ENCODE measurements at places on chromosomes 3 and 15.
A peak's percentile ranks its signal among the peaks of the same experiment; 100 is the strongest.

- no peak for DNase-seq
These were observed 39.7 kb upstream of the PIK3R4 start for GRCh38 chr3:130786306-130786705.

DNA sequence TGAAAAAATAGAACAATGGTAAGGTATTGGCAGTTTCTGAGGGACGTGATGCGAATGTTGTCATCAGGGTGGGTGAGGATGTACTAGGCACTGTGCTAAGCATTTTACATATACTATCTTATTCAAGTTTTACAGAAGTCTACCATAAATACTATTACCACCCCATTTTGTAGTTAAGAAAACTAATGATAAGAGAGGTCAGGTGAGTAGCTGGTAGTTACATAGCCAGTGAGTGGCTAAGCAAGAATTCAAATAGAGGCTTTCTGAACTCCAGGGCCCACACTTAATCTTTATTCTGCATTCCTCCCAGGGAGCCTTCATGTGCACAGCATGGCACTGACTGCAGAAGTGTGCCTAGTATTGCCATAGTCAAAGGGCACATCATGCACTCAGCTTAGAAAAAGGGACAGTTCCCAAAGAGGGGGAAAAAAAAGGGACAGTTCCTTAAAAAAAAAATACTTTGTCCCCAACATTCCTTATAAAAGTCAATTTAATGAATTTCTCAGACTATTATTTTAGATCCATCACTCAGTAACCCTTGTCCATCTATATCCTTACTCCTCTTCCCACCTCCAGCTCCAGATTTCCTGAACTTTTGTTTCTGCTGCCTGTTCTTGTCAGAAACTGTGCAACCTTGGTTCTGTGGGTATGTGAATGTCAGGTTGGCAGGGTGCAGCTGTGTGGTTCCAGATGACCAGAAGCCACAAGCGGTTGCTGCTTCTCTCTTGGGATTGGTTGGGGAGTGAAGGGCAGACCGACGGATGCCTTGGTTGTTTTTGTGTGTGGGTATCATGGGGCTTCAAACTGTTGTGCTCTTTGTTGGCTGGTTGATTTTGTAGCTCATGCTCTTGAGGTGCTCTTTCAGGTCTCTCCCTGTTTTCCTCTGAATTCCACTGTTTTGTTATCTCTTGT lies 8.3 kb downstream of the MAPKBP1 start:
- DNase-seq, result peak; percentile 89

- DNase-seq, result no peak
These were observed 34.4 kb downstream of the TNK2 start for GRCh38 chr3:195873971-195874370.

DNA sequence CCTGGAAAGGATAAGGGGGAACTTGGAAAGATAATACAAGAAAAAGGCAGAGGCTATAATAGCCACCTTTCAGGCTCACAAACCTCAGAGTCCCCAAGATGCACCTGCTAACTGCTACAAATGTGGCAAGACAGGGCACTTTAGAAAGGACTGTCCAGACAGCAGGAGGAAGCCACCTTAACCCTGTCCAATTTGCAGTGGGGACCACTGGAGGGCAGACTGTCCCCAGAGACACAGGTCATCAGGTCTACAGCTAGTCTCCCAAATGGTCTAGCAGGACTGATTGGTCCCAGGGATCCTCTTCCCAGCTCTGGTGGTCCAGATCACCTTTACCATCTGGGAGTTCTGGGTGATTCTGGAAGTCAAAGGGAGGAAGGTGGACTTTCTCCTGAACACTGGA lies 882.5 kb upstream of the GBE1 start:
- DNase-seq, result peak; percentile 8

DNA sequence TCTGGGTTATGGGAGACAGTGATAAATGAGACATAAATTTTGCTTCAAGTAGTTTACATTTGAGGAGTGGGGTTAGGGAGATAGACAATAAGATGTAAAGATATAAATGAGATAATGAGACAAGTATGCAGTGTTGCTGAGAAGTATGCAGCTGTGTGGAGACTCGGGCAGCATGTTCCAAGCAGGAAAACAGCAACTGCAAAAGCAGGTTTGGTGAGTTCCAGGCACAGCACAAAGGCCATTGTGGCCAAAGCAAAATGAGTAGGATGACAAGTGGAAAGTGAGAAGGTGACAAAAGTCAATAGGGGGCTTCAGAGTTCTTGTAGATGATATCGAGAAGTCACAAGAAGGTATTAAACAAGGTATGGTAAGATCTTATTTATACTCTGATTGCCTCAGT lies 259.1 kb upstream of the PEX5L start:
- DNase-seq, result no peak

DNA sequence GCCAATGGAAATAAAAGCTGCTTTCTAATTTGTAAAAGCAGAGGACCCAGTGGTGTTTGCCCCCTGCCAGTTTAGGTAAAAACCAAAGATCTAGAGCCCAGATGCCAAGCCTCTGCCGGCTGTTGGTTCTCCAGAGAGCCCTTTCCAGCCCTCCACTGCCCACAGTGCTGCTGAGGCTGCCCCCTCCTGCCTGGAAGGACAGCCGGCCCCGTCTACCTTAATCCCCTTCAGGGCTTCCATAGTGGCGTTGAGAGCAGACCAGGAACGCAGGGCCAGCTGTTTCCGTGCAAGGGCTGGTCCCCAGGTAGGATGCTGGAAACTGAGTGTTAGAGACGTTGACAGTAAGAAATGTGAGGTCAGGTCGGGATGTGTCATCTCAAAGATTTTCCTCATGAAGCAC lies 6.9 kb downstream of the ST8SIA2 start:
- DNase-seq, result no peak

GRCh38 chr15:65819563-65819960 lies 27.5 kb upstream of the DENND4A start:
- DNase-seq, result no peak

- no peak for DNase-seq
These were observed 180.7 kb downstream of the SLCO3A1 start for GRCh38 chr15:92034227-92034626.

GRCh38 chr3:14252321-14253021 lies 73.9 kb downstream of the LSM3 start:
- no peak for DNase-seq

GRCh38 chr3:83890763-83891135 lies 1068.0 kb upstream of the CADM2 start:
- DNase-seq, result no peak

- DNase-seq, result no peak
These were observed 15.2 kb downstream of the MAGEF1 start for GRCh38 chr3:184696697-184697096.

DNA sequence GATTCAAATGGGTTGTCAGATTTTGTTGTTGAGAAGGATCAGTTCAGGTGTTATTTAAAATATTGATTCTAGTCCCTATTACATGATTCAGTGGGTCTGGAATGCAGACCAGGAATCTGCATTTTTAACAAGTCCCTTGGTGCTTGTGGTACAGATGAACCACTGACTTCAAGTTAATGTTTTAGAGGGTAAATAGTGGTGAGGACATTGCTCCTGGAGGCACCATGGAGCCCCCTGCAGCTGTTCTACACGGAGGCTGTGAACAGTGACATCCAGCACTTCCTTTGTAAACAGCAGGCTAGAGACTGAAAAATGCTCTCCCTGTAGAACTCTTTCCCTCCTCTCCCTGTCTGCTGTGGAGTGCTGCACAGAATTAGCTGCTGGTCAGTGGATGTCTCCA lies 4.8 kb upstream of the FSIP1 start:
- DNase-seq, result no peak

GRCh38 chr3:186411089-186411488 lies 49.1 kb upstream of the DGKG start:
- no peak for DNase-seq

GRCh38 chr3:127656906-127657305 lies 15.8 kb upstream of the ABTB1 start:
- DNase-seq, result no peak

DNA sequence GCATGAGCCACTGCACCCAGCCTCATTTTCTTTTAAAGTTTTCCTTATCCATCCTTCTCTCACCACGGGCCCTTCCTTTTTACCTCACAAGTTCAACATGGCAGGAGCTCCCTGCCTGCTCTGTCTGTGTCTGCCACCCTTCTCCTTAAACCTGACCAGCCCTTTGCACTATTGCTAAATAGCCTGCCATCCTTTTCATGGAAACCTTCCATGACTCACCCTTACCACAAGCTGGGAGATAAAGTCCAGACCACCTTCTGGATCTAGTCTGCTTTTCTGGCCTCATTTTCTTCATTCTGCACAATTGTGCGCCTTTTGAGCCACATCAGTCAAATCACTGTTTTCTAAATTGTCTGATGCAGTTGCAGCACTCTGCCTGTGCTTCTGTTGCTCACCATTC lies 8.9 kb downstream of the PARP14 start:
- DNase-seq, result no peak

DNA sequence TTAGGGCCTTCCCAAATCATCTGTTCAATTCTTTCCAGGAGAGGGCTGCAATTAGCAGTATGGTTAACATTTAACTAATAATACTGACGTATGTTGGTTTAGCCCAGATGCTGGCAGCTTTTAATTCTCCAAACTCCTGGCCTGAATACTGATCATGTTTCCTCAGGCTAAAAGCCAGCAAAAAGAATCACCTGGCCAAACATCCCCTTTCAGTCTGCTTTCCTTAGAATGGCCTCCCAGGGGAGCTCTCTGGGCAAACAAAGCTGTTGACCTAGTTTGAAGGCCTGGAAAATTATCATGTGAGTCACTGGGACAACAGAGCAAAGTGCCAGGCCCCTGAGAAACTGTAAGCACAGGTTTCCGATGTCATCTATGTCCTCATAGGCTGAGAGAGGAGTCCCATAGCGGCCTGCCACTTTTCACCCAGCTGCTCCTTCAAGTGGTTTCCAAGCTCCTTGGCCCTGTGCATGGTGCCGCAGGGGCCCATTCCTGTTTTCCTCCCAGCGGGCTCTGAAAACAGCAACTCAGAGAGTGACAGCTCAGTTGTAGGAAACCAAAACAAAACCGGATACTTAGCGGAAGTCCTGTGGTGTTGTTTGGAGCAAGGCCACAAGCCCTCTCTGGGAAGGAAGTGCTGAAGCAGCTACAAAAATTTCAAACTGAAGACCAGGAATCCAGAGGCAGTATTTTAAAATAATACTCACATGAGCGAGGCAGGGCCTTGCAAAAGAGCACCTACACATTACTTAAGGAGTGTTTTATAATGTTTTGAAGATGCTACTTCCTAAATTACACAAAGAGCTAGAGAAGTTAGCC lies 36.5 kb upstream of the RAB11A start:
- peak; percentile 13 for DNase-seq

GRCh38 chr15:47553947-47554346 lies 163.4 kb upstream of the SEMA6D start:
- DNase-seq, result no peak

DNA sequence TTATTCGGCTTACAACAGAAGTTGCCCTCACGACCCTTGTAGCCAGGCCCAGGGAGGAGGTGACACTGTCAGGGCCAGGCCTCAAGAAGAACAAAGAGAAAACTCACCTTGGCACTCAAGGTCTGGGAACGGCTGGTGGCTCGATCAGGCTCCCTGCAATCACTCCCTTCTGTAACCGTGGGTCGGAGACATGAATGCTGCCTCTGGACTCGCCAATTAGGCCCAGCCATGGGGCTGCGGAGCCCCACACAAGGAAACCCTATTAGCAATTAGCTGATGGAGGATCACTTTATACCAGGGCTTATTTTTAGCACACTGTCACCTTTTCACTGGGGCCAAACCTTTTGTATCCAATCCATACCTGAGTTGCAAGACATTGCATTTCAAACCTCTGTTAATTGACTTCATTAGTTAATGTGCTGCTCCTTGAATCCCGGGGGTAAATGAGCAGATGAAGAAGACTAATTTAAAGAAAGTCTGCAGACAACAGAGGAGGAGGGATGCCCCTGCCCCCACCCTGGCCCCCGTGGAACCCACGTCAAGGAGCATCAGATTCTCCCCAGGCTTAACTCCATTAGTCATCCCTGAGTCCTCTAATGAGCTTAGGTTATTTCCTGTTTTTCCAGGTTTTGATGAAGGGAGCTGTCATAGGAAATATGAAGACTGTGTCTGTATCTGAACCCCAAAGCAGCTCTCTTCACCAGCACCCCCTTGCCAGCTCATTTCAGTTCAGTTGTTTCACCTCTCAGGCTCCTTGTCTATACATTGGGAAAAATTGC lies 255.3 kb downstream of the RORA start:
- DNase-seq, result no peak

DNA sequence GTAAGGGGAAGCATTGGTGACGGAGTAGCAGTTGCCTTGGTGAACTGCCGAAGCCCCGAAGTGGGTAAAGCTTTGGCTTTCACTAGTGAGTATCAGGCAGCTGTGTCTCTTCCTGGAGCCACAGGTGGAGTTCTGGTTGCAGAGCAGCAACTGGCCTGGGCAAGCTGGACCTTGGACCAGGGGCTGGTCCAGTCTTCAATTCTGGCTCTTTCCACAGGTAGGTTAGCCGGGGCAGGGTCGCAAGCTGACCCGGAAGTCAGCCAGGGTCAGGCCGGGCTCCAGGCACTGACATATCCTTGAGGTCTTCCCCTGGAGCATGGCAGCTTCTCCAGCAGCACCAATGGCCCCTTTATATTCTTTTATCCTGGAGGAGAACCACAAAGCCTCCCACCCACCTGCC lies 73.2 kb downstream of the TMEM44 start:
- DNase-seq, result no peak

DNA sequence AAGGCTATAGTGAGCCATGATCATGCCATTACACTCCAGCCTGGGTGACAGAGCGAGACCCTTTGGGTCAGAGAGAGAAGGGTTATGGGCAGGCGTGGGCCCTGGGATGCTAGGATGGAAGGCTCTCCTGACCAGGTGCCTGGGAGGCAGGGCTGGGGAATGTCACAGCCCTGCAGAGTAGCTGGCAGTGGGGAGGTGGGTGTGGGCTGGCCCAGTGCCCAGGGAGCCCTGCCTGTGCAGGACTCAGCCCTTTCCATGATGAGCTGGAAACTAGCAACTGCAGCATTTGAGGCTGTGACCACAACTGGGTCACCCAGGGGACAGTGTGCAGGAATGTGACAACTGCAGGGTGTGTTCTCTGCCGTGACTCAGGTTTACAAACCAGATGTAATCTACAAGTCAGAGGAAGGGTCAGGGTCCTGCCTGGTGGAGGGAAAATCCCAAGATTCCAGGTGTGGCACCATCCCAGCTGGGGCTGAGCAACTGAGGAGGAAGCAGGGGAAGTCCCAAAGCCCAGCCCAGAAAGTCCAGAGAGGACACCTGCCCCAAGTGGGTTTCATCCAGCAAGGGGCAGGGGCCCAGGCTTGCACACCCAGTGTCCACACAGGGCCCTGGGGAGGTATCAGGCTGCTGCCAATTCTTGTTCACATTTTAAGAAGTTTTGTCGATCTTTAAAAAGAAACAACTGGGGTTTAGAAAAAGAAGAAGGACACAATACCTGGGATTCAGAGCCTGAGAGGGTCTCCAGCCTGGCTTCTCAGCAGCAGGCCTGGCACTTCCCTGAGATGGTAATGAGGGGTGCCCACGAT lies 45.5 kb downstream of the SLC28A1 start:
- DNase-seq, result no peak

GRCh38 chr3:139634111-139634635 lies 43.6 kb downstream of the NMNAT3 start:
- DNase-seq, result no peak

GRCh38 chr3:55486101-55486856 lies 827 bp downstream of the WNT5A start:
- DNase-seq, result peak; percentile 57

GRCh38 chr3:64728994-64729393 lies 41.2 kb upstream of the ADAMTS9 start:
- no peak for DNase-seq

- DNase-seq, result no peak
These were observed 7.8 kb downstream of the C3orf18 start for GRCh38 chr3:50559702-50560101.

- DNase-seq, result no peak
These were observed 3.6 kb downstream of the BDH1 start for GRCh38 chr3:197552198-197552597.

GRCh38 chr3:112803467-112803866 lies 43.2 kb downstream of the CD200R1L start:
- DNase-seq, result no peak

Measured in OCI-LY7 (cell line).